Neuronal stem cell (in vitro differentiated cells): ENCODE measurements at places on chromosomes 4 and X.

DNA sequence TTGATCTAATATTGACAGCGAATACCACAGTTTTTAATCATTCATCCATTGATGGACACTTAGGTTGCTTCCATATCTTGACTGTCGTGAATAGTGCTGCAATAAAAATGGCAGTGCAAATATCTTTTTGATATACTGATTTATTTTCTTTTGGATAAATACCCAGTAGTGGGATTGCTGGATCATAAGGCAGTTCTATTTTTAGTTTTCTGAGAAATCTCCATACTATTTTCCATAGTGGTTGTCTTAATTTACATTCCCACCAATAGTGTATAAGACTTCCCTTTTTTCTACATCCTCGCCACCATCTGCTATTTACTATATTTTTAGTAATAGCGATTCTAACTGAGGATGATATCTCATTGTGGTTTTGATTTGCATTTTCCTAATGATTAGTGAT is 100.1 kb downstream of the SMARCA1 start:
- no peak for DNase-seq

DNA sequence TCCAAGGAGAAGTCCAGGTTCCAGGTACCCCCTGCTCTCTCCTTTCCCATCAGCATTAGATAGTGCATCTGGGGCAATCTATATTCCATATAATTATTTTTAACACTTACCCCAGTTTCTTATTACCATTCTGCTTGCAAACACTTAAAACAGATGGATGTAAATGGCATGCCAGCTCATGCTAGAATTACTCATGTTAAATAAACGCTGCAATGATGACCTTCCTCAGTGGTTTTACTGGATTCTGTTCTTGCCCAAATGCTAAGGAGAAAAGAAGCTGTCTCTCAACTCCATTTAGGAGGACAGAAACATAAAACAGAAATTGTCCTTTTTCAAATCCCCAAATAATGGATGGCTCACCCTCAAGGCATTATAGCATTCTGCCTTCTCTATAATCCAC is 161.1 kb downstream of the NLGN4X start:
- DNase-seq: no peak

DNA sequence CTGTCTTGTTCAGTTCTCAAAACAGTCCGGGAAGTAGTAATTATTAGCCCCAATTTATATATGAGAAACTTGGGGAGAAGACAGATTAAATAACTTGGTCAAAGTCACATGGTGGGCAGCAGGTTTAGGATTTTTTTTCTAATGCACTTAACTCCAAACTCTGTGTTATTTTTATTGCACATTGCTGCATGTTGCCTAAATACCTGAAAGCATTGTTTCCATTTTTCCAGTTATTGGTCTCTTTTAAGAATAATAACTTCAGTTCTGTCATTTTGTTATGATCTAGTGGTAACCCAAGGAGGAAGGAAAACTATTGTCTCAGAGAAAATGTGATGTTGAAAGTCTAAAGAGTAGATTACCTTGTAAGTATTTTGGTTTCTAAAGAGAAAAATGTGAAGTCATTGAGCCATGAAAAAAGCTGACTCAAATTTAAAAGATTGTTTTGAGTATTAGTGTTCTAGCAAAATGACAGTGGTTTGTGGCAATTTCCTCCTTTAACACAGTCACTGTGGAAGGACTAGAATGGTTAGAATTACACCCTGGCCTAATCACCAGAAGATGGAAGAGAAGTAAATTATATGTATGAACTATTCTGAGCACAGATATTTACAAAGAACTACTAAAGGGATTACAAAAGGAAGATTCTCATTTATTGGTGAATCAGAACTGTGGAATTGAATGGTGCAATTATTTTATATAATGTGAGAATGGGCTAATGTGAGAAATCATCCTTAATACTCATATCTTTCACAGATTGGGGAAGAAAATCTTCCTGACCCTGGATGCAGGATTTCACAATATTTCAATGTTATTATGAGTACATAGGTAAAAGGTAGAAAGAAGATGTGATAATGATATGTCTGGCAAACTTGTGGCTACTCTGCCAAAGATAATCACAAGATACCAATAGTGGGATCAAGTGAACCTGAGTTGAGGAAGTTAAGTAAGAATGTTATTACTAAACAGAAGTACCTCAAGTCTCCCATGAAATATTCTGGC is 21.7 kb upstream of the CXCL8 start:
- no peak for DNase-seq

DNA sequence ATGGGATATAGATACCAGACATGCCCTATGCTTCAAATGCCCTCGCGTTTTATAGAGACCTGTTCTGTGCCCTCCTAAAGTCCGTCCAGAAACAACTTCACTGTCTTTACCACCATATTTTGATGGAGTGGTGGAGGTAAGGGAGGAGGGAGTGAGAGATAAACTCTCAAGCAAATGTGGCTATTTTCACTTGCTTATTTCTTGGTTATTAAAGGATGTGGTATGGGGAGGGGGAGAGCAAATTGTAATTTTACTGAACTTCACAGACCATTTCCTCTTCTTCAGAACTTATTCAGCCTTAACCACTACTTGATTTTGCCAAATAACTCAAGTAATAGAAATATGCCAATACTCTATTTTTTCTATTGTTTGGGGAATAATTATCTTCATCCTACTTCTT is 31.5 kb downstream of the GPR174 start:
- DNase-seq: no peak

- no peak for DNase-seq
These were observed 43.9 kb upstream of the PDLIM5 start for GRCh38 chr4:94407846-94408245.

- DNase-seq: no peak
These were observed 26.8 kb upstream of the PPP2R2C start for GRCh38 chr4:6499238-6499600.

GRCh38 chr4:182662551-182662950 is 254.6 kb downstream of the DCTD start:
- DNase-seq: no peak

GRCh38 chr4:126269106-126269505 is 954.4 kb downstream of the FAT4 start:
- no peak for DNase-seq

DNA sequence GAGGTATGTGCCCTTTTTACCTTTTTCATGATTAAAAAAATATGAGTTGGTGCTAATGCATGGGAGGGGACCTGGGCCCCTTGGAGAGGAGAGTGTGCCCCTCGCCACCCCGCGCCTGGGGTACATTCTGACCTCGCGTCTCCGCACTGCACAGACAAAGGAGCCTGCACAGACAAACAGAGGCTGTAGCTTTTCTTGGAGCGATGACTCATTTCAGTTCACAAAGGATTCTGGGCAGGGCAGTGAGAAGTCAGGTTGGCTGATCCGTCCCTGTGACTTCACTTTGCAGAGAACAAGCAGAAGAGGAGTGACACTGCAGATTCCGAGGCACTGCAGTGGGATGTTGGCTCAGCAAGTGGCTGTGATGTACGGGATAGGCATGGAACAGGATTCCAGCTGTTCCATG is 82.9 kb downstream of the STOX2 start:
- DNase-seq: peak; percentile 83

GRCh38 chr4:53349091-53349491 is 16.8 kb downstream of the SCFD2 start:
- DNase-seq: no peak

GRCh38 chr4:62619971-62620370 is 1419.8 kb downstream of the ADGRL3 start:
- DNase-seq: no peak

- DNase-seq: no peak
These were observed 69.0 kb downstream of the SLC16A2 start for GRCh38 chrX:74490247-74490646.

GRCh38 chr4:87068583-87069021 is 133.8 kb downstream of the AFF1 start:
- no peak for DNase-seq

DNA sequence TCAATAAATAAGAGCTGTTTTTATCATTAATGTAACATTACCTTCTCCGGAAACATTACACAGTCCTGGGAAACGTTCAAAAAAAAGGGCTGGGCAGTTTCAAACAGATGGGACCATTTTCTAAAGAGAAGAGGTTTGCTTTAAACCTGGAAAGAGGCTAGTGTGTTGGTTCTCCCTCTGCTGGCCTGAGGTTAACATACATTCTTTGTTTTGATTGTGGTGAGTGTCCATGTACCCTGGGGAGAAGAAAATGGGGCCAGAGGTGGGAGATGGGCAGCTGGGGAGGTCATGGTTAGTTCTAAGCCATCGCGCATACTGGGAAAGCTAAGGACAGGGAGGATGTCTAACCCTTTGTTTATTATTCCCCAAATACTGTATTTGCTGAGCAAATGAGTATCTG is 194.7 kb downstream of the CPEB2 start:
- DNase-seq: peak; percentile 3

GRCh38 chr4:38601916-38602291 is 62.1 kb upstream of the KLF3 start:
- no peak for DNase-seq

GRCh38 chr4:134343081-134343480 is 141.5 kb upstream of the PABPC4L start:
- DNase-seq: no peak

GRCh38 chrX:72142094-72142793 is 10.5 kb upstream of the RTL5 start:
- DNase-seq: peak; percentile 51

GRCh38 chrX:66008328-66008970 is 31.4 kb downstream of the VSIG4 start:
- DNase-seq: no peak

DNA sequence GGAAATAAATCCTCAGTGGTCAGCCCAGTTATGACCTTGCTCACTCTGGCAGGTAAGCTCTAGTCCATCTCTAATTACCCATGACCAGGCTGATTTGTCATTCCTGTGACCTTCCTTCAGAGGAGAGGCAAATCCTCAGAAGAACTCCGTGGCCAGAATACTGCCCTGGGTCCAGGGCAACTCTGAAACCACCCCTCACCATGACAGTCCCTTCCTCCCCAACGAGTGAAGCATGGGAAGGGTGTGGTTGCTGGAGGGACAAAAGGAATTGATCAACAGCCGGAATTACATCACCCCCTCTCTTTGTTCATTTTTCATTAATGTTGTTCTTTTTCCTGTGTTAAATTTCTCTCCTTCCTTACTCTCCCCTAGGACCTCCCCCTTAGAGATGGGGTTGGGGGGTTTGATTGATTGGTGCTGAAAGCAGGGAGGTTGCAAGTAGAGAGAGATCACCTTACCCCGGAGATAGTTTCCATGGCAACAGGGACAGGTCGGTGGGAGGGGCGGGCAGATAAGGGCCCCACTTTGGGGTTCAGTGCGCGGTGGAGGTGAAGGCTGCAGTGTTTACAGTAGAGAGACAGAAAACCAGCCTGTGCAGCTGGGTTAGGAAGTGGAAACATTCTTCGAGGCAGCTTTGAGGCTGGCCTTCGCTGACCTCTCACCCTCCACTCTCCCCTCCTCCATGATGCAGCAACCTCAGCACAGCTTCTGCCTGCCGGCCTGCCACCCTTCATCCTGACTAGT is 647.4 kb downstream of the BCOR start:
- no peak for DNase-seq

- no peak for DNase-seq
These were observed 436.7 kb upstream of the AADAT start for GRCh38 chr4:170526471-170526870.

- DNase-seq: no peak
These were observed 28.7 kb downstream of the RBPJ start for GRCh38 chr4:26349496-26349895.

DNA sequence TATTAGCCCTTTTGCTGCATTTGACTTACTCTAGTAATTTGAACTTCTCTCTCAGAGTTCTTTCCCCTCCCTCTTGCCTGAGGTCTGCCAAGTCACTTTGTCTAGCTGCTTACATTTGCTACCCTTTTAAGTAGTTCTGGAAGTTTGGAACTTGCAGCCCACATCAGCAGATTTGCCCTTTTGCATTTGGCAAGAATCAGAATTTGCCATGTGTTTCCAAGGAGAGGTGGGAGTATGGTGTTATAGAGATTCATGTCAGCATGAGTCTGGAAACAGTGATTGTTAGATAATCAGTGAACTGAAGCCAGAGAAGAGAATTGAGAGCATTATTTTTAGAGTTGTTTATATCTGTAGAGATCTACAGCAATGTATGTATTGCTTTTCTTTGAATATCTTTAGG is 52.1 kb downstream of the KLHL34 start:
- no peak for DNase-seq

DNA sequence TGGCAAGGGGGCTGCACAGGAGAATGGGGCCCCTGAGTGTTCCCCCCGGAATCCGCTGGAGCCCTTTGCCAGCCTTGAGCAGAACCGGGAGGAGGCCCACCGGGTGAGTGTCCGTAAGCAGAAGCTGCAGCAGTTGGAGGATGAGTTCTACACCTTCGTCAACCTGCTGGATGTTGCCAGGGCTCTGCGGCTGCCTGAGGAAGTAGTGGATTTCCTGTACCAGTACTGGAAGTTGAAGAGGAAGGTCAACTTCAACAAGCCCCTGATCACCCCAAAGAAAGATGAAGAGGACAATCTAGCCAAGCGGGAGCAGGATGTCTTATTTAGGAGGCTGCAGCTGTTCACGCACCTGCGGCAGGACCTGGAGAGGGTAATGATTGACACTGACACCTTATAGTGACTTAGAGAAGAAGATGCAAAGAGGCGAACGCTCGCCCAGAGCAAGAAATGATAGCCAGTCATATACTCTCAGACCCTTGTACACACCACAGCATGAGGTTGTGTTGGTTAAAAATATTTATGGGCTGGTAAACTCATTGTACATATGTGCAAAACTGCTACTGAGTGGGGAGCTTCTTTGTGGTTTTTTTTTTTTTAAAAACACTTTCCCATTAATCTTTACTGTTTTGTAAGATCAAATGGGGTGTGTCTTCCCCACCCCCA is 52.5 kb downstream of the JADE1 start:
- no peak for DNase-seq

DNA sequence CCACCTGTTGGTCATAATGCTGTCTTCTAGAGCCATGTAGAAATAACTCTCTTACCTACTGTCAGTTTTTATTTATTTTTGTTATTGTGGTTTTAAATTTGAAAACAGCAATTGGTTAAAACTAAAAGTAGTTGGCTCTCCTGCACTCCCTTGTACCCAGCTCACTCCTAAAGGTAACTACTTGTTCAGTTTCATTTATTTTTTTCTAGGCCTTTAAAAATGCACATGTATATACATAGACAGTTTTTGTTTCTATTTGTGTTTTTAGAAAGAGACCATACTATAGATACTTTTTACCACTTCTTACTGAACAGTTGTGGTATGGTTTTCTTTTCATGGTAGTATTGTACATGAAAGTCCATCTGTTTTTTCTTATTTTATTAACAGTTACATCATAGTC is 16.8 kb downstream of the SMAD1 start:
- DNase-seq: no peak

- DNase-seq: no peak
These were observed 9.9 kb downstream of the NSG1 start for GRCh38 chr4:4396628-4397440.
